ENCODE measurements at places on chromosomes 4 and X. TPM values are rescaled to one million over a fixed set of nuclear protein-coding genes. Genes with fewer than 3 reads are reported as not detected.

CNKSR2 gene
- total RNA-seq, result 3.6 TPM

GRCh38 chrX:154712781-154713740 is 37.8 kb downstream of the GAB3 start:
- peaks cover 7% of the 10 kb centered on the region for H3K36me3 ChIP-seq
- peak; percentile 48 for DNase-seq
- H3K27ac ChIP-seq, result peak overlapping the region; percentile 44

CLCN5 gene
- 2.9 TPM for total RNA-seq

- no peaks in the 10 kb centered on the region for H3K27me3 ChIP-seq
- no peaks in the 10 kb centered on the region for H3K36me3 ChIP-seq
- no peak overlapping the region for H3K4me3 ChIP-seq
- no peaks in the 10 kb centered on the region for H3K4me1 ChIP-seq
These were observed 30.1 kb downstream of the TEX13A start for GRCh38 chrX:105190252-105190853.

FAAH2 gene
- total RNA-seq, result 10.3 TPM

TCEAL9 gene
- total RNA-seq, result 2.3 TPM

TENM3 gene
- not detected for total RNA-seq

S100P gene
- total RNA-seq, result 19.3 TPM

DNA sequence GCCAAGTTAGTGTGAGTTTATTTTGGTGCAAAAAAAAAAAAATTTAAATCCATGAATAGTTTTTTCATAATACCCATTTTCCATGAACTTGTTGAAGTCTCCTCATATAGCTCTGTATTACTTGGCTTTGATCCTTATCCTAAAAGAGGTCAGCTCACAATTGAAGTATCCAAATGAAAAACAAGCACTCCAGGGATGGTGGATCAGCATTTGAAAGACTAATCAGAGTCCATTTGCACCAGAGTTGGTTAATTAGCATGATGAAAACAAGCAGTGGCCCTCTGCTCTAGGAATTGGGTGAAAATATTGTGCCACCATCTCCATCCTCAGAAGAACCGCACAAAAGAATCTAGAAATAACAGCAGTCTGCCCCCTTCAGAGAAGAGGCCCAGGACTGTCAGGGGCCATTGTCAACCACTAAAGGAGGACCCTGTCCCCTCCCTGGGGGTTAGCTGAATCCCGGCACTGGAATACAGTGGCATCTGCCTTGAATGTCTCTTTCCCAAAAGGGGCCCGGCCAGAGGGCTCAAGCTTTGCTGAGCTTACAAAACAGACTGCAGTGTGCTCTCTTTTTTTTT is 24.7 kb downstream of the SH3KBP1 start:
- H3K4me1 ChIP-seq, result peaks cover 48% of the 10 kb centered on the region
- H3K4me3 ChIP-seq, result no peak overlapping the region
- no peak overlapping the region for H3K27ac ChIP-seq
- H3K36me3 ChIP-seq, result no peaks in the 10 kb centered on the region
- DNase-seq, result no peak

GRCh38 chrX:9301836-9302235 is 163.0 kb upstream of the TBL1X start:
- H3K27ac ChIP-seq, result no peak overlapping the region
- no peaks in the 10 kb centered on the region for H3K4me1 ChIP-seq
- no peaks in the 10 kb centered on the region for H3K27me3 ChIP-seq
- DNase-seq, result no peak
- no peaks in the 10 kb centered on the region for H3K36me3 ChIP-seq
- no peak overlapping the region for H3K4me3 ChIP-seq

OTUD6A gene
- not detected for total RNA-seq

- no peak overlapping the region for H3K4me3 ChIP-seq
- H3K27me3 ChIP-seq, result no peaks in the 10 kb centered on the region
- no peaks in the 10 kb centered on the region for H3K36me3 ChIP-seq
- no peak for DNase-seq
- H3K4me1 ChIP-seq, result no peaks in the 10 kb centered on the region
These were observed 82.8 kb downstream of the CPZ start for GRCh38 chr4:8675383-8675782.

DNA sequence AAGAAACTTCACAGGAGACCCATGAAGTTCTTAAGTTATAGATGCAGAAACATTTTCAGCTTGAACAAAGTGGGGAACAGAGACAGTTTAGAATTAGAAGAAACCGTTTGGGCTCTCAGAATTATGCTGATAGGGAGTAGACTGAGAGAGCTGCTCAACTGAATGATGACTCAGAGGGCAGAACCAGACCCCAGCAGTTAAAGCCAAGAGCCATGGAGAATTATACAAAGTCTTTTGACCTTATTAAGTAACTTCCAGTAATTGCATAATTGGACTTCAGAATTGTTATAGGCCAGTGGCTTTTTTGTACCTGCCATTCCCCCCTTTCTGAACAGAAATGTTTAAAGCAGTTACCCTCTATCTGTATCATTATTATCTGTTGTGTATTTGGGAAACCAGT is 642.1 kb downstream of the CCSER1 start:
- H3K4me3 ChIP-seq, result no peak overlapping the region
- no peaks in the 10 kb centered on the region for H3K36me3 ChIP-seq
- H3K27ac ChIP-seq, result no peak overlapping the region
- no peaks in the 10 kb centered on the region for H3K27me3 ChIP-seq
- no peaks in the 10 kb centered on the region for H3K4me1 ChIP-seq

SYTL4 gene
- total RNA-seq, result not detected

ATP8A1 gene
- 24.0 TPM for total RNA-seq

DNA sequence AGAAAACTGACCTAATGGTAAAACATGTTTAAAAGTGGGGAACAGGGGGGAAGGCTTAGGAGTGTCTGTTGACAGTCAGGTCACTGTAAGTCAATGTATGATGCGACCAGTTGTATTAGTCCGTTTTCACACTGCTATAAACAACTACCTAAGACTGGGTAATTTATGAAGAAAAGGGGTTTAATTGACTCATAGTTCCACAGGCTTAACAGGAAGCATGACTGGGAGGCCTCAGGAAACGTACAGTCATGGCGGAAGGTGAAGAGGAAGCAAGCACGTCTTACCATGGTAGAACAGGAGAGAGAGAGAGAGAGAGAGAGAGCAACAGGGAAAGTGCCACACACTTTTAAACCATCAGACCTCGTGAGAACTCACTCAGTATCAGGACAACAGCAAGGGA is 13.0 kb upstream of the PLAC1 start:
- DNase-seq, result peak; percentile 26
- no peak overlapping the region for H3K27ac ChIP-seq
- H3K4me3 ChIP-seq, result no peak overlapping the region
- no peaks in the 10 kb centered on the region for H3K27me3 ChIP-seq

- no peaks in the 10 kb centered on the region for H3K4me1 ChIP-seq
- H3K4me3 ChIP-seq, result no peak overlapping the region
- no peaks in the 10 kb centered on the region for H3K27me3 ChIP-seq
- no peak overlapping the region for H3K27ac ChIP-seq
- no peak for DNase-seq
These were observed 70.4 kb downstream of the BEX3 start for GRCh38 chrX:103446665-103447302.

DNA sequence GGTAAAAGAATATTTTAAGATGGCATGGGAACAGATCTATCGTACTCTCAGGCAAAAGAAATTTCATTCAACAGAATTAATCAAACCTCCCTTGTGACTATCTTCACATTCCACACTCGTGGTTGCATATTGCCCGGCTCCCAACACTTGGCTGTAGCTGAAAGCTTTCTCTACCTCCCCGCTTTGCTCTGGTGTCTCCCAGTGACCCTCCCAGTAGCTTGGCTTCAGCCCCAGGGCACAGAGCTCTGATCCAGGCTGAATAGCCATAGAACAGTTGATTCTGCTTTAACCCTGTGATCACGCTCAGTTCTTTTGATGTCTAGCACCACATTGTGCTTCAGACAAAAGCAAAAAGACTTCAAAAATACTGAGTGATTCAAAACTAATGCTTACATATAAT is 24.6 kb downstream of the SLC7A11 start:
- no peaks in the 10 kb centered on the region for H3K4me1 ChIP-seq
- no peak overlapping the region for H3K4me3 ChIP-seq
- no peaks in the 10 kb centered on the region for H3K27me3 ChIP-seq
- no peak for DNase-seq
- no peak overlapping the region for H3K27ac ChIP-seq
- H3K36me3 ChIP-seq, result peaks cover 2% of the 10 kb centered on the region

RAB9B gene
- 0.44 TPM for total RNA-seq

DNA sequence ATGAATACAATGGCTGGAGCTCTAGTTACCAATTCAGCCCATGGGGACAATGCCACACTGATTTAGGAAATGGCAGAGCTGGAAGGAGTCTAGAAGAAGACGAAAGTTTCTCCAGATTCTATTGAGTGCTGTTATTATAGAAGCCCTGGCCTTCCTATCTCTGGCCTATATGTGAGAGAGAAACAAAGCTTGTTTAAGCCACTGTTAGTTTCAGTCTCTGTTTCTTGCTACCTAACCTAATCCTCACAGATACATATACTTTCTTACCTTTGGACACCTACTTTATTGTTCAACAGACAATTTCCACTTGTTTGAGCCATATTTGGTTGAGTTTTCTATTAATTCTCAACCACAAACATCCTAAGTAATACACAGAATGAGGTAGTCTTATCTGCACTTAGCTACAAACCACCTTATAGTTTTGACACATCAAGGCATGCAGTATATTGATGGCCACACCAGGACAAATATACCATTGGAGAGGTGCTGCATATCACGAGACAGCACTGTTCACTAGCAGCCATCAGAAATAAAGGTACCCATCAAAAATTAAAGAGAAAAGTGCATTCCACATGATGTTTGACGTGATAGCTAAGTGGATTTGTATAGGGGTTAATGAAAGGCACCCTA is 190.2 kb downstream of the SMIM20 start:
- no peak overlapping the region for H3K4me3 ChIP-seq
- DNase-seq, result no peak
- H3K4me1 ChIP-seq, result peaks cover 7% of the 10 kb centered on the region
- peaks cover 4% of the 10 kb centered on the region for H3K36me3 ChIP-seq
- no peak overlapping the region for H3K27ac ChIP-seq

DNA sequence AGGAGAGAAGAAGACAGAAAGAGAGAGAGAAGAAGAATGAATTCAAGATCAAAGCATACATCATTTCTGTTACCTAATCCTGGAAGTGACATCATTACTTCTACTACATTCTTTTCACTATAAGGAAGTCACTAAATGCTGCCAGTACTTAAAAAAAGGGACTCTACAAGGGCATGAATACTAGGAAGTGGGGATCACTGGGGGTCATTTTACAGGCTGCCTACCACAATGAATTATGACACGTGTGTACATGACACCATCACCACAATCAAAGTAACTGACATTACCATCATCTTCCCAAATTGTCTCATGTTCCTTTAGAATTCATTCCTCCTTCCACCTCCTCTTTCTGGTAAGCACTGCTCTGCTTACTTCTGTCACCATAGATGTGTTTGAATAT is 227.0 kb downstream of the CPE start:
- H3K4me3 ChIP-seq, result no peak overlapping the region
- DNase-seq, result no peak
- no peaks in the 10 kb centered on the region for H3K27me3 ChIP-seq
- H3K36me3 ChIP-seq, result no peaks in the 10 kb centered on the region

ENPEP gene
- not detected for total RNA-seq

DNA sequence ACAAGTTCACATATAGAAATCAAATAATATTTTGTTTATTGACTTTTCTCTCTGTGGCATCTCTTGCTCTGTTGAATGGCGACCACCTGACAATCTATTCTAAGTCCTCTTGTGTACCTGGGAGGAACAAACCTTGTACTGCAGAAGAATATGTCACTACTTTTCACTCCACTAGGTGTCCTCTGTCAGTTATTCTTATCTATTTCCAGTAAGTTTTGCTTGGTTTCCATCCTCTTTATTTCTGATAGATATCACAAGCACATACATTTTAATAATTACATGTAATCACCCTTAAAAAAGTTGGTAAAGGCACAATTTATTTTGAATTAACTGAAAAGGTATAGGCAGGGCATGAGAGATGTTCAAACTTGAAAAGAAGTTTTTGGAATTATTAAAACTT is 238.4 kb downstream of the SNCA start:
- H3K27me3 ChIP-seq, result peaks cover 5% of the 10 kb centered on the region
- no peak for DNase-seq
- H3K27ac ChIP-seq, result no peak overlapping the region
- H3K36me3 ChIP-seq, result no peaks in the 10 kb centered on the region
- H3K4me1 ChIP-seq, result no peaks in the 10 kb centered on the region

- H3K4me1 ChIP-seq, result peaks cover 17% of the 10 kb centered on the region
- H3K27me3 ChIP-seq, result peaks cover 64% of the 10 kb centered on the region
- no peak overlapping the region for H3K4me3 ChIP-seq
- no peak for DNase-seq
These were observed 68.2 kb upstream of the TMEM33 start for GRCh38 chr4:41866799-41867677.

GRCh38 chrX:15158350-15158735 is 111.5 kb downstream of the ASB9 start:
- no peak for DNase-seq
- peaks cover 35% of the 10 kb centered on the region for H3K4me1 ChIP-seq
- H3K4me3 ChIP-seq, result peak overlapping the region; percentile 57
- H3K27me3 ChIP-seq, result peaks cover 2% of the 10 kb centered on the region
- no peaks in the 10 kb centered on the region for H3K36me3 ChIP-seq

TMEM154 gene
- 20.8 TPM for total RNA-seq

DNA sequence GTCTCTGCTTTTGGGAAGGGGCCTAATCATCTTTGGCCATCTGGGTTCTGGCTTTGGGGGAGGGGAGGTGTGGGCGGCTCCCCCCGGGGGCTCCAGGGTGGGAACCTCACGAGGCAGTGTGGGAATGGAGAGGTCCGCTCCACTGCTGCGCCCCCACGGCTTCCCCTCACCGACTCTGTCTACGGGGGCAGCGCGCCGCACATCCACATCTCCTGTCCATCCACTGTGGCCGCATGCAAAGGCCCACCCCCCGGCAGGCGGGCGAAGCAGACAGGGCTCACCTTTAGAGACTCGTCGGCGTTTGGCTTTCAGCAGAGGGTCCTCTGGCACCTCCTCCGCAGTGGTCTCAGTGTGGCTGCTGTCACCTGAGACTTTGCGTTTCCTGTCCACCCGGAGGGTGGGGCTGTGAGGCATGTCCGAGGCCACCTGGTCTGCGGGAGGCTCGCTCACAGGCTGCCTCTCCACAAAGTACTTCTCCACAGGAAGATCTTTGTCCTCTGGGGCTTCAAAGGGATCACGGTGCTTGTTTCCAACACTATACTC is 33.6 kb downstream of the BCOR start:
- no peak for DNase-seq
- no peak overlapping the region for H3K27ac ChIP-seq
- peaks cover 46% of the 10 kb centered on the region for H3K4me1 ChIP-seq
- no peaks in the 10 kb centered on the region for H3K27me3 ChIP-seq

USP26 gene
- total RNA-seq, result not detected

DNA sequence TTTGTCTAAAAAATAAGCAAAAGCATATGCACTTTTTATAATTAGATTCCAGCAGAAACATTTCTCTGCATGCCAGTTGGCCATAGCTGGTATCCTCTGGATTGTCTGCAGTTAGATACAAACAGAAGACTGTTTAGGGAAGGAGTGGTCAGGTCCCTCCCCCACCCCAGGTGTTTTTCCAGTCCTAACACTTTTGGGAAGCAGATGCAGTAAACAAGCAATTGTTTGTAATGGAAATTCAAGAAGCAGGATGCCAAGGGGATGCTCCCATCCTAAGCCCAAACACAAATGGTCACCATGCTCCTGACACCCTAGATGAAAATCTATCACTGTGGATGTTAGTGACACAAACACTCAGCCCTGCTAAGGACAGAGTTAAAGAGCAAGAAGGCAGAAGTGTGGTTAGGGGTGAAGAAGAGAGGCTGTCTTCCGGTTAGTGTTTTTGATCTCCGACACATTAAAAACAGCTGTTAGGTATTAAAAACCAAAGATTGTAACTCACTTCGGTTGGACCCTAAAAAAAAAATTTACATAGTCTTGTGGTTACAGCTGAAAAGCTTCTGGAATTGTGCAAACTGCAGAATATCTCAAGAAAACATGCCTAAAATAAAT is 7.9 kb downstream of the LEF1 start:
- H3K4me3 ChIP-seq, result peak overlapping the region; percentile 66
- H3K4me1 ChIP-seq, result peaks cover 76% of the 10 kb centered on the region
- H3K27ac ChIP-seq, result peak overlapping the region; percentile 78
- H3K36me3 ChIP-seq, result peaks cover 36% of the 10 kb centered on the region
- no peaks in the 10 kb centered on the region for H3K27me3 ChIP-seq
